ENCODE measurements at places on chromosomes 7 and 10. TPM values are rescaled to one million over a fixed set of nuclear protein-coding genes. Genes with fewer than 3 reads are reported as not detected.

DNA sequence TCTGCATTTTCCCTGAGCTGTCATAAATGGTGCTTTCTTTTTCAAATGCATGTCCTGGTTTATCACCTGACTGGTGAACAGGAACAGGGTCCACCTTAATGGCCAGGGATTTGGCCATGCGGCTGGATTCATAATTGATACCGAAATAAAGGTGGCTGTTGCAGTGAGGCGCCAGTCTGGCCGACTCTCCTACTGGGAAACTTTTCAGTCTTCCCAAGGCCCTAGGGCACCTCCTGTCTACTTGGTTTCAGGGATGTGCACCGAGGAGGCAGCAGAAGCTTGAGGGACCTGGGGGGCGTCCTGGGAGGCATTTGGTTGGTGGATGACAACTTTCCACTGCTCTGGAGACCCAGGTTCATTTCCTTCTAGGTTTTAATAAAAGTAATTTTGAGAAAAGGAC, 46.4 kb upstream of the FIGNL1 start:
- no peak for DNase-seq

GRCh38 chr10:73246646-73247508, at the start of gene DNAJC9:
Gene DNAJC9 (minus strand): TSS chr10:73247255. CDS start chr10:73247189, 66 bp downstream.
- peak; percentile 94 for DNase-seq

DNA sequence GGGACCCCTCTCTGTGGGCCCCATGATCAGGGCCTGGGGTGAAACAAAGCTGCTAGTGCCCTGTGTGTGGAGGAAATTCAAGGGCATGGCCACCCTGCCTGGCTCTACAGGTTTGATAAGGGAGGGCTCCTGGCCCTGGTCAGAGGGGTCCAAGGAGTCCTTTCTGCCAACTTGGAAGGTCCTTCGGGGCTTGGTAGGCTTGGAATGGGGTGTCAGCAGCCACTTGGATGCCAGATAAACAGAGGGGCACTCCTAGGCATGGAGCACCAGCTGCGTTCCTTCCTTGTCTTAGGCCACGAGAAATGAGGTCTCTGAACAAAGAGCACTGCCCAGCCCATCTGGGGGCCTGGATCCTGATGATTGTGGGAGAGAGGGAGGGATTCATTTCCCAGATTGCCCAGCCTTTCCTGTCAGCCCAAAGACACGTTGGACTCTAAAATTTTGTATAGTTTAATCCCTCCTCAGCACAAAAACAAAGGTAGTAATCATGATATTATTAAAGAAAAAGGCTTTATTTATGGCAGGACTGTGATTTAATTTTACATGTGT, 5.1 kb downstream of the MTURN start:
- DNase-seq, result no peak

DNA sequence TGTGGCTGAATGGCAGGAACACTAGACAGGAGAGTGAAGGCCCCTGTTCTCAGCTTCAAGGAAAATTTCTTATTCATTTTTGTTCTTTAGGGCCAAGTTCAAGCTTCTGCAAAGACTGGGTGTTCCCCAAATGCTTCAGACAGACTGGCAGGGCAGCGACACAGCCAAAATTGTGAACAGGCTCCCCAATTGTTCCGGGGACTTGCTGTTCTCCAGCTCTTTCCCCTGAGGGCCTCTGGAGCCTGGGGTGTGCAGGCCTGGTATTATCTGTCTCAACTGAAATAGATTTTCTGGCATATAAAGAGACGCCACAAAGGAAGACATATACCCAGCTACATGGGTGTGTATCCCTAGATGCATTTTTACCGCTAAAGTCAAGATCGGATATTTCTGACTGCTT, 30.3 kb upstream of the PLCE1 start:
- no peak for DNase-seq

- no peak for DNase-seq
Observed at GRCh38 chr10:102444851-102445250, 6.5 kb downstream of the C10orf95 start.

- no peak for DNase-seq
Observed at GRCh38 chr7:40899151-40899550, 764.3 kb downstream of the SUGCT start.

- no peak for DNase-seq
Observed at GRCh38 chr7:155003092-155003375, at the start of gene PAXIP1. Gene PAXIP1 (minus strand): TSS chr7:155003124. CDS start chr7:155002929, 195 bp downstream.

The APBB1IP gene
- total RNA-seq, result 13.7 TPM

The STEAP2 gene
- 51.8 TPM for total RNA-seq

DNA sequence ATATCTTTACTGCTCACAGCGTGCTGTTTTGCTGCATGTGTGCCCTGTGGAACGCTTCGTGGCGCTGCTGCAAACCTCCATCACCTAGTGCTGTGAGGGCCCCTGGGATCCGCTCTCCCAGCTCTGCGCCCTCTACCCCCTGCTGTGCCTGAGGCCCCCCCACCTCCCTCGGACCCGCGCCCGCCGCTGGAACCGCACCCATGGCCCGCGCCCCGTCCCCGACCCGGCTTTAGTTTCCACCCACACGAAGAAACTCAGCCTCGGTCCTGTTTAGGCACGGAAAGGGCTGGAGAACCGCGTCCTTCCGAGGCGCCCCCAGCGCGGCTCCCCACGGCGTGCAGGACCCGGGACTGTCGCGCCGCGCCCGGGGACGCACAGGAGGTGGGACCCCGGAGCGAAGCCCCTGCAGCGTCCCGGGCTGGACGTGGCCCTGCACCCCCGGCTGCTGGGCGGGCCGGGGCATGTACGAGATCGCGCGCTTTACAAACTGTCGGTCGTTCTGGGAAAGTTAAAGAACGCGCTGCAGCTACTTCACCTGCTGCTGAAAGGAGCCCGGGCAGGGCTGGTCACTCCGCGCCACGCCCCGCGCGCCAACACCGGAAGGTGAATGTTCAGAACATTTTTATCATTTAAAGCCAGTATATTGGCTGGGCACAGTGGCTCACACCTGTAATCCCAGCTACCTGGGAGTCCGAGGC, 54.3 kb downstream of the BMS1 start:
- peak; percentile 57 for DNase-seq

GRCh38 chr7:127158659-127159058, 94.1 kb downstream of the GRM8 start:
- no peak for DNase-seq

GRCh38 chr10:81426722-81427121, 448.3 kb upstream of the NRG3 start:
- DNase-seq, result no peak

GRCh38 chr7:3561932-3562331, 260.9 kb downstream of the SDK1 start:
- DNase-seq, result no peak

DNA sequence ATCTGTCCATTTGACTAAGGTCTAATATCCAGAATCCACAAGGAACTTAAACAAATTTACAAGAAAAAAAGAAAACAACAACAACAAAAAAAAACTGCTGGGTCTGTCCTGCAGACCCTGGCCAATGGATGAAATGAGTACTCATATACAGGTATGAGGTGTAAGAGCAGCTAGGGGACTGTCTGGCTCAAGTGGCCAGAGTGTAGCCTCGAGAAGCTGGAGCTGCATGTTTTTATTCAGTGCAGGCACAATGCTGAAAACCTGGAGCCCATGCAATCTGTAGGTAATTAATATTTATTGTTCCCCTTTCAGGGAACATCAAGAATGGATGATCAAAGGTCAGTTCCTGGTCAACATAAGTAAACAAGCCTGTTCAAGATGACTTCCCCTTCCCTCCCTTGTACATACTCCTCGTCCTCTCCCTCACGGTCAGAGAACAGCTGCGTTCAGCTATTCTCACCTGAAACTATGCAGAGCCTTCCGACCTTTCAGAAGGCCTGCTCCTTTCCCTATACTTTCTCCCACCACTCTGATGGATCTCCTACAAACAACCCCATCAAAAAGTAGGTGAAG, 15.5 kb downstream of the CYP2C19 start:
- no peak for DNase-seq

- DNase-seq, result no peak
Observed at GRCh38 chr10:89301232-89301631, 614 bp upstream of the IFIT2 start.

The RAPGEF5 gene
- 192 TPM for total RNA-seq

- DNase-seq, result no peak
Observed at GRCh38 chr10:31897506-31897905, 31.1 kb downstream of the ARHGAP12 start.

DNA sequence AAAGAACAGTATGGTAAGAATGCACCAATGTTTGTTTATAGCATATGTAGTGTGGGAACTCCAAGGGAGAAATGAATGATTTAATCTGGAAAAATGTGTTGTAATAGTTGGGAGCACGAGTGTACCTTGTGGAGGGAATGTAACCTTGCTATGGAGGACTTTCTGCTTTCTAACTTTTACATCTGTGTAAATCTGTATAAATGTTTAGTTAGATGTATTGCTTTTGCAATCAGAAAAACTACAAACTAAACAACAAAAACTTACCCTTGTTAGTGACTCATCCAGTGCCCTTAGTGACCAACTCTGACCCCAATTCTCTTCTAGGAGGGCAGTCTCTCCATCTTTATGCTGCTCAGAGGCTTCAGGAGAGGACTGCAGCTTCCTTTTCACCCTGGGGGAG, 89.3 kb downstream of the CCNY start:
- no peak for DNase-seq

The SLC26A4 gene
- 16.3 TPM for total RNA-seq

DNA sequence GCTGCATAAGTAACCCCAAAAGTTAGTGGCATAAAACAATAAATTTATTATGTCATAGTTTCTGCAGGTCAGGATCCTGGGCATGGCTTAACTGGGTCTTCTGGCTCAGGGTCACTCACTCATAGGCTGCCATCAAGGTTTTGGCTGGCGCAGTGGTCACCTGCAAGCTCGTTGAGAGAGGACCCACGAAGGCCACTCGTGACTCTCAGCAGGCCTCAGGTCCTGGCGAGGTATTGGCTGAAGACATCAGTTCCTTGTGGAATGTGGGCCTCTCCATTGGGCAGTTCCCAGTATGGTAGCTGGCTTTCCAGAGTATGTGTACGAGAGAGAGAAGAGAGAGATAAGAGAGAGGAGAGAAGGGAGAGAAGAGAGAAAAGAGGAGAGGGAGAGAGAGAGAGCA, 138.3 kb upstream of the KLF14 start:
- no peak for DNase-seq

- DNase-seq, result no peak
Observed at GRCh38 chr10:25047088-25047487, 30.7 kb downstream of the THNSL1 start.

GRCh38 chr7:154546946-154547587, 455.9 kb downstream of the PAXIP1 start:
- no peak for DNase-seq

DNA sequence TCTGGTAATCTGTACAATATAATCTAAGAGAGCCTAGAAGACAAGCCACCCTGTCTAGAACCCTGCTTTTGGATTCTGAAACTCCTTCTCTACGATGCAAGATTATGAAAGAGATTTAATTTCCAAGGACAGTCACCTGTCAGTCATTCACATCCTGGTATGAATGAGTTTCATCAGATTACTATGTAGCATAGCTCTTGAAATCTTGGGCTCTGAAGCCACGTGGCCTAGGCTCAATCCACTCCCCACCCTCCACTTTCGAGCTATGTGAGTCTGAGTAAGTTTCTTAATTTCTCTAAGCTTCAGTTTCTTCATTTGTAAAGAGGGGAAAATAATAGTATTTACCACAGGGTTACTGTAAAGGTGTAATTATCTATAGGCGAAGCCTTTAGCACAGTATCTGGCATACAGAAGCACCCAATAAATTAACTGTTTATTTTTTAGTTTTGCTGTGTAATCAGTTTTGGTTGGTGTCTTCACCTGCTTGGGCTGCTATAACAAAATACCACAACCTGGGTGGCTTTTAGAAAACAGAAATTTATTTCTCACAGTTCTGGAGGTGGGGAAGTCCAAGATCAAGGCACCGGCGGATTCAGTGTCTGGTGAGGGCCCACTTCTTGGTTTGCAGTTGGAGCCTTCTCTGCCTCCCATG, 71.3 kb downstream of the MYOF start:
- no peak for DNase-seq

DNA sequence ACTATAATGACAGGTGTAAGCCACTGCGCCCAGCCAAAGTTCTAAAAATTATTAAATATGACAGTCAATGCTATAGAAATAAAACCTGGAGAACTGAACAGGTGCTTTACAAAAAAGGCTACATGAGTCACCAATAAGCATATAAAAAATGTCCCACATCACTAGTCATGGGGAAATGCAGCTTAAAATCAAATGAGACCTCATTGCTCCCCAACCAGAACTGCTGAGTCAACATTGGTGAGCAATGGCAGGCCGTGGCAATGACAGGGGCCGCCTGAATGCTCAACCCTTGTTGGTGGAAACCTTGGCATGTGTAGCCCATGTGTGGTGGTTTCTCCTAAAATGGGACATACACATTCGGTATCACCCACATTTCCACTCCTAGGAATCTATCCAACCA, 352.3 kb upstream of the KLF6 start:
- no peak for DNase-seq

GRCh38 chr10:112345202-112345601, 28.7 kb upstream of the ACSL5 start:
- no peak for DNase-seq

DNA sequence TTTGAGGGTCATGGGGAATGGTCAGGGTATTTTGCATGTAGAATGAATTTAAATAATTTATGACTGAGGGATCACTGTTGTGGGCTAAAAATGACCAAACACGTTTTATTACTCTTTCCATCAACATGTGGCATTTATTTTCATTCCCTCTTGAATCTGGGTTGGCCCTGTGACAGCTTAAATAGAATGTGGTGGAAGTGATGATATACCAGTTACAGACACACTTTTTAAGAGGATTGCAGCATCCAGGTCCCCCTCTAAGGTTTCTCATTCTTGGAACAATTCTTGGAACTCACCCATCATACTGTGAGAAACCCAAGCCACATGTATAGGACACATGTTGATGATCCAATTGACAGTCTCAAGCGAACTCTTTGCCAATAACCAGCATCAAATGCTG, 272.4 kb downstream of the ETV1 start:
- no peak for DNase-seq

The CFAP69 gene
- total RNA-seq, result 16.9 TPM

- no peak for DNase-seq
Observed at GRCh38 chr10:118581340-118581739, 14.1 kb downstream of the PRLHR start.

DNA sequence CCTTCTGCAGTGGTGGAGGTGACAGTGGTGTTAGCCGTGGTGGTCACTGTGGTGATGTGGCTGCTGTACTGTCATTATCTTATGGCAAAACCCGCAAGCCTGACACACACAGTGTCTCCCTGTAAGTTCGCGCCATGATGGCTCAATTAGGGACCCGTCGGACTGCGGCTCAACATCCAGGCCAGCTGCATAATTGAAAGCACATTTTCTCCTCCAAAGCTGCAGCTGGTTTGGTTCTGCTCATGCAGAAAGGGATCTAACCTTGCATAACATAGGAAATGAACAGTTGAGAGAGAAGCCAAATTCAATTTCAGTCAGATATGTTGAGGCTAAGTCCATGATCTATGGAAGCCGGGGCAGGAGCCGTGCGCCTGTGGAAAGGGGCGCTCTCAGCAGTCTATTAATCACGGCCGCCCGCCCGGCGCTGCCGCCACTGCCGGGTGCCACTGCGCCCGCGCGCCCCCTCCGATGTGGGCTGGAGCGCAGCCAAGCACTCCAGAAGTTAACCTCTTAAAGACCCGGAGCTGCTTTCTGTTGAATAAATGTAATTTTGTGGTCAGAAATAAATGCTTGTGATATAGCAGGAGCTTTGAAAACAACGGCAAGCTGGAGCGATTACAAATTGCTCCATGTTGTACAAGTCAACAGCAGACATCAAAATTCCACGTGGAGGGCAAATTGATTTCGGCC, 227.7 kb downstream of the CUX1 start:
- peak; percentile 56 for DNase-seq

The MAGI2 gene
- total RNA-seq, result 225 TPM

All from dorsolateral prefrontal cortex (tissue), 122 donors.